ENCODE measurements at places on chromosomes 2 and 18.
A peak's percentile ranks its signal among the peaks of the same experiment; 100 is the strongest.

DNA sequence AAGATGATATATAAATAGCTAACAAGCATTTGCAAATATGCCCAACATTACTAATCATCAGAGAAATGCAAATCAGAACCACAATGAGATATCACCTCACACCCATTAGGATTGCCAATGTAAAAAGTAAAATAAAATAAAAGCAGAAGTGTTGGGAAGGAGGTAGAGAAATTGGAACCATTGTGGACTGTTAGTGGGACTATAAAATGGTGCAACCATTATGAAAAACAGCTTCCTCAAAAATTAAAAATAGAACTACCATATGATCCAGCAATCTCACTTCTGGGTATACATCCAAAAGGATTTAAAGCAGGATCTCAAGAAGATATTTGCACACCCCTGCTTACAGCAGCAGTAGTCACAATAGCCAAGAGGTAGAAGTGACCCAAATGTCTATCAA is 99.8 kb upstream of the DAPL1 start:
- no peak for DNase-seq

DNA sequence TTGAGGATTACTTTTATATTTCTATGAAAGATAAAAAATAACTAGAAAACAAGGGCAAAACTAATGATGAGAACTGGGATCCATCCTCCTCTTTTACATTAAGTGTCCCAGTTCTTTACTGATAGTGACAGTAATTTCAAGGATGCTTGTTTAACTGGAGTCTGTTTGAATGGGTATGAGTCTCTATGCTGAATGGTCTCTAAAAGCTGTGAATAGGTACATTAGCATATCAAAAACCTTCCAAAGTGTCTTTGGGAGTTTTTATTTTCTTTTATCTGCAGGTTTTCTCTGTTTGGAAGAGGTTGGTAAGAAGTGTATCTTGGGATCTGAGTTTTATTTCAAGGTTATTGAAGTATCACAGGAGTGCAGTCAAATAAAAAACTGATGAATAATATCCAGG is 30.0 kb downstream of the DSEL start:
- no peak for DNase-seq

DNA sequence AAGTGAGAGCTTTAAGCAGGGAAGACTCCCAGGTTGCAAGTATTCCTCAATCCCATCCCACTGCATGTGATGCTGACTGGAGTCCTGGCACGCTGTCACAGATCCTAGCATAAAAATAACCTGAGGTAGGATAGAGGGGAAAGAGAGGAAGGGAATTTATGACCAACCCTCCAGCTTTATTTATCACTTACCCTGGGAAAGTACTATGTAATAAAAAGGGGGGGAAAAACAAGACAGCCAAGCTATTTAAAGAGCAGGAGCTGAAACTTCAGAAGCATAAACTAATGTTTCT is 122.2 kb downstream of the SLC8A1 start:
- DNase-seq: no peak

- no peak for DNase-seq
These were observed 84.2 kb downstream of the LRRFIP1 start for GRCh38 chr2:237711458-237712150.

GRCh38 chr2:203650860-203651613 is 55.4 kb upstream of the CD28 start:
- DNase-seq: no peak

GRCh38 chr2:230457073-230457768 is 41.2 kb downstream of the SP100 start:
- no peak for DNase-seq

DNA sequence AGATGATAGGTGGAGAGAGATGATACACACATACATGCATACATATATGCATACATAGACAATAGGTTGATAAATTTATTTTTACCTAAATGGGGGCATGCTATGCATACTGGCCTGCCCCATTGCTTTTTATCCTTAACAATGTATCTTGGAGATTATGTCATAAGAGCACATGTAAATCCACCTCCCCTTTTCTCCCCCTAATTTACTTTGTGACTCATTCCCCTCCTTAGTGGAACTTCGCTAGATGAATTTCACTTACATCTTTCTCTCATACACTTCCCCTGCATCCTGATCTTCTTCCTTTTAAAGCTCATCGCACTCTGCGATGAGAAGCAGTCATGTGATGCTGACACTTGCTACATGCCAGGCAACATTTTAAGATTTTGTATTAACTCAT is 223.6 kb downstream of the C1D start:
- DNase-seq: no peak

- peak; percentile 4 for DNase-seq
These were observed 1519.9 kb upstream of the ACVR2A start for GRCh38 chr2:146324951-146325350.

GRCh38 chr2:206716623-206717022 is 1.6 kb downstream of the DYTN start:
- no peak for DNase-seq

DNA sequence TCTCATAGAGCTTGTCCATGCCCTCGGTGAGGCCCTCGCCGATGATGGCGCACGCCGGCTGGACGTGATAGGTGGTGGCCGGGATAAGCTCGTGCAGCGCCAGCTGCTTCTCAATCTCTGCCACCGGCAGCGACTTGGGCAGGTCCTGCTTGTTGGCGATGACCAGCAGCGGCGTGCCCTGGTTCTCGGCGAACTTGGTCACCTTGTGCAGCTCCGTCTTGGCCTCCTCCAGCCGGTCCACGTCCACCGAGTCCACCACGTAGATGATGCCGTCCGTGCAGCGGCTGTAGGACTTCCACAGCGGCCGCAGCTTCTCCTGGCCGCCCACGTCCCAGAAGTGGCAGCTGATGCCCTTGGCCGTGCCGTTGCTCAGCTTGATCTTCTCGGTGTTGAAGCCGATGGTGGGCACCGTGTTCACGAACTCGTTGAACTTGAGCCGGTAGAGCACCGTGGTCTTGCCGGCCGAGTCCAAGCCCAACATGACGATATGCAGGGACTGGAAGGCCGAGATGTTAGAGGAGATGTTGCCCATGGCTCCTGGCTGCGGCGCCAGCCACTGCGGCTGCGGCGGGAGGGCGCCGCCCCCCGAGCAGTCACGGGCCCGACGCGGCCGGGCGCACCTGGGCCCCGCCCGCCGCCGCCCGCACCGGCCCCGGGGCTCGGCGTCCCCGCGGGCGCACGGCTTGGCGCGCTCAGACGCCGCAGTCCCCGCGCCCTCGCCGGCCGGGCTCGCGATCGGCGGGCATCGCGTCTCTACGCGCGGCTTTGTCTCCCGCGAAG is 636 bp downstream of the ARL4C start:
- DNase-seq: no peak

DNA sequence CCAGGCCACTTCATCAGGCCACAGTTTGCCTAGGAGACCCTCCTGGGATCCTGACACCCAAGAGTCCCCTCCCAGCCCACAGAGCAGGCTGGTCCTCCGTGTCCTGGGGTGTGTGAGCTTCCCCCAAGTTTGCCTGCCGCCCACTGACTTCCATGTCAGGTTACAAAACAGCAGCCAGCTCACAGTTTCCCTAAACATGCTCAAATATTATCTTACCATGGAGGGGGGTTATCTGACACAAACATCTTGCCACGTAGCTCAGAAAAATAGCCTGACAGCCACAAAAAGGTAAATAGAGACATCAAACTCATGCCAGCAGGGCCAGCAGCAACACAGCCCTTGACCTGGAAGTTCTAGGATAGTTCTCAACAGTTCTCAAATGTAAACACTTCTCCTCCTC is 346.5 kb downstream of the TNS1 start:
- DNase-seq: no peak

- no peak for DNase-seq
These were observed 36.0 kb upstream of the NCK2 start for GRCh38 chr2:105708697-105709096.

DNA sequence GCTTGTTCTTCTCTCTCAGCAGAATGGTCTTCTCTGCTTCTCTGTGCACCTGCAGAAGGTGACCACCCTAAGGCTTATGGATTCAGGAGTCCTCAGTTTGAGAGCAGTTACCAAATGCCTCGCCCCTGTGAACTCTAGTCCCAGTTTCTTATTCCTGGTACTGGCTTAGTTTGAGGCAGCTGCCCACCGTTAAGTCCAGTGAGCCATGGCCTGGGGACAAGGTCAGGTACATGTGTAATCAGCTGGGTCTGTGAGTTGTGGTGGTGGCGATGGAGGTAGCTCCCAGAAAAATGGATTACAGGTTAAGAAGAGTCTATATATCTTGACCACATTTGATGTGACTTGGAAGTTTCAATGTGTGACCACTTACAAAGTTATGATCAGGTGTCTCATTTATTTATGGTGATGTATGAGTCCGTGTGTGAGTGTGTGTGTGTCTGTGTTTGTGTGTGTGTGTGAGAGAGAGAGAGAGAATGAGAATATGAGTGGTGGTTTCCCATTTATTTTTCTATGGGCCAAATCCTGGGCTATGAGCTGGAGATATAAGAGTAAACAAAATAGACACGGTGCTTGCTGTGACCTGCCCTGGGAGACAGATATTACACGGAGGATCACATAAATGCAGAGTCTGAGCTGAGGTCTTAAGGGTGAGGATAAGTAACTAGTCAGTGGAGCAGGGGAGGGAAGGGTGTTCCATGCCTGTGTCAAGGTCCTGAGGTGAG is 13.0 kb upstream of the IL1RN start:
- no peak for DNase-seq

GRCh38 chr2:224347176-224348051 is 54.5 kb downstream of the FAM124B start:
- no peak for DNase-seq

DNA sequence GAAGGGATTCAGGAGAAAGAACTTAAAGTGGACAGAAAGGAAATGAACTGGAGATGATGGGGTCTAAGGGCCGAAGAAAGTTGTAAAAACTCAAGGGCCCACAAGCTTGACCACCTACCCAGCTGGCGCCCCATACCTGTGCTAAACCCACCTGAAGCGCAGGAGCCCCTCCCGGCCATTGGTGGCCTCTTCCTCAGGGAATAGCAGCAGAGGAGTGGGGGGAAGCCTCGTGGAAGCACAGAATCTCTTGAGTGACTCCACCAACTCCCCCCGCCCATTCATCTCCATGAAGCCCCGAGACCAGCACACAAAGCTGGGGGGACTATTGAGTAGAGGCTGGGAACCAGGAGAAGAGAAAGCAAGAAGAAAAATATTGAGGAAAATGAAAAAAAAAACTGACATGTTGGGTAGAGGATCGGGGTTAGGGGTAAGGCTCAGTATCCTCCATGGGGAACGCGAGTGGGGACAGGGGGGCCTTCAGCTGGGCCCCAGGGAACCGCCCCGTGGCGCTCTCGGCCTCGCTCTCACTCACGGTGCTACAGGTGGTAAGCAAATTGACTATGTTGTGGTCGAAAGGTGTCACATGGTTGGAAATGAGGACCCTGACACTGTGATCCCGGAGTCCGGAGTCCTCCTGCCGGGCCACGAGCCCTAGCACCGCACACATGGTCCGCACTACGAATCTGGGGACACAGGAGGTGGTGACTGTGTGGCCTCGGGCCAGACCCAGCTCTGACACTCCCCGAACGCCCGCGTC is 728 bp downstream of the AUP1 start:
- DNase-seq: no peak

DNA sequence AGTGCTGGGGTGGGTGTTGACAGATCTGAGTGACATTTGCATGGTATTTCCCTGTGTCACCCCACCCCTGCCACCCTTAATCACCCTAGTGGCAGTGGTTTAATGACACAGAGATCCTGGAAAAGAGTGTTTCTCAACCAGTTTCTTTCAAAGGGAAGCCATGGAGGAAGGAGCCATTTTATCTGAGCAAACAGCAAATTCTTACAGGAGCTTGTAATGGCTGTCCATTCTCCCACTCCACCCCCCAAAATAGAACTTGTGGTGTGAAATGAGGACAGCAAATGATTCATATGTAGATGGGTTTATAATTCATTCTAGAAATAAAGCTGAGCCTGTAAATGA is 51.5 kb downstream of the CDC42EP3 start:
- no peak for DNase-seq

- no peak for DNase-seq
These were observed 2.0 kb downstream of the SMAD2 start for GRCh38 chr18:47928466-47928865.

- no peak for DNase-seq
These were observed 175.7 kb upstream of the RND3 start for GRCh38 chr2:150663143-150663542.

- DNase-seq: no peak
These were observed 102.3 kb downstream of the SGPP2 start for GRCh38 chr2:222526480-222527277.

- no peak for DNase-seq
These were observed 861 bp upstream of the SEMA4C start for GRCh38 chr2:96870626-96871255.

DNA sequence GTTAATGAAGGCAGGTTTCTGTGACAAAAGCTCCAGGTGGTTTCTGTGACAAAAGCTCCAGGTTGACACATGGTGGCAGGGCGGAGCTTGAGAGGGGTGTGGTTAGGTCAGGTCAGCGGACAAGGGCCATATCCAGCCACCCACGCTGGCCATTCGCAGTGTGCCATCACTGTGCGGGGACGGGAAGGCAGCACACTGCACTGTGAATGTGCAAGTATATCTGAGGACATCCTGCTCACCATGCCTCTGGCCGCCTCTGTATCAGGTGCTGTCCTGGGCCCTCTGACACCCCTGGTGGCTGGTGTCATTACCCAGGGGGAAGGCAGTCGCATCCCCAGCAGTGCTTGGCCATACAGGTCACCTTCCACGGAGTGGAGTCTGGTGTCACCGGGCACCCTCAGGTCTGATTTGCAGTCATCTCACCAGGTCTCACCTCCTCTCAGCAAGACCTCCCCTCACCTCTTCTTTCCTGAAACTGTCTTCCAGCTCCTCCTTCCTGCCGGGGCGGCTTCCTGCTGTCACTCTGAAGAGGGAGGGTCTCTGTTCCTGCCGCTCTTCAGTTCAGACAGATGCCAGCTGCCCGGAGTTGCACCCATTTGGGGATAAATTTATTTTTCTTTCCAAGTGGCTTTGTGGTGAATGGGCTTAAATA is 34.9 kb downstream of the CTIF start:
- no peak for DNase-seq

Measured in T1000 (cell line).